ENCODE measurements at places on chromosomes 13 and 19.

- no peak for DNase-seq
Measured at GRCh38 chr19:38360351-38360750, 14.0 kb upstream of the PSMD8 start.

- DNase-seq: no peak
Measured at GRCh38 chr13:36666477-36667229, 7.2 kb upstream of the SERTM1 start.

- no peak for DNase-seq
Measured at GRCh38 chr13:26621731-26622401, 64.4 kb downstream of the WASF3 start.

GRCh38 chr19:16297575-16298178 is 26.9 kb upstream of the KLF2 start:
- no peak for DNase-seq

GRCh38 chr13:44259045-44260027 is 114.3 kb upstream of the SERP2 start:
- peak; percentile 98 for DNase-seq

DNA sequence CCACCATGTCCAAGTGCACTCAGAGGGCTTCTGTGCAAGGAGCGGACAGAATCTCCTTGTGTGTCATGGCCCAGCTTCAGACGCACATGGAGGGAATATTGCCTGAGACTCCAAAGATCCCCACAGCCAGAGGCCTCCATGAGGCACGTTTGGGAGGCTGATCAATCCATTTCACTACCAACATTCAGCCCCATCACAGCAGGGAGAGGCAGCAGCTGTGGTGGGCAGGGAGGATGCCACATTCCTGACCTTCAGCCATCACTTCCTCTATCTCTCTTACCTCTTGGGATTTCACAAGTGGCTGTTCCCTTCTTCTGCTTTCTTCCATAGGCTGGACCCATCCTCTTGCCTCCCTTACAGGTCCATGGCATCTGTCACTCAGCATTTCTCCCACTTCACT is 82.4 kb upstream of the MBNL2 start:
- no peak for DNase-seq

DNA sequence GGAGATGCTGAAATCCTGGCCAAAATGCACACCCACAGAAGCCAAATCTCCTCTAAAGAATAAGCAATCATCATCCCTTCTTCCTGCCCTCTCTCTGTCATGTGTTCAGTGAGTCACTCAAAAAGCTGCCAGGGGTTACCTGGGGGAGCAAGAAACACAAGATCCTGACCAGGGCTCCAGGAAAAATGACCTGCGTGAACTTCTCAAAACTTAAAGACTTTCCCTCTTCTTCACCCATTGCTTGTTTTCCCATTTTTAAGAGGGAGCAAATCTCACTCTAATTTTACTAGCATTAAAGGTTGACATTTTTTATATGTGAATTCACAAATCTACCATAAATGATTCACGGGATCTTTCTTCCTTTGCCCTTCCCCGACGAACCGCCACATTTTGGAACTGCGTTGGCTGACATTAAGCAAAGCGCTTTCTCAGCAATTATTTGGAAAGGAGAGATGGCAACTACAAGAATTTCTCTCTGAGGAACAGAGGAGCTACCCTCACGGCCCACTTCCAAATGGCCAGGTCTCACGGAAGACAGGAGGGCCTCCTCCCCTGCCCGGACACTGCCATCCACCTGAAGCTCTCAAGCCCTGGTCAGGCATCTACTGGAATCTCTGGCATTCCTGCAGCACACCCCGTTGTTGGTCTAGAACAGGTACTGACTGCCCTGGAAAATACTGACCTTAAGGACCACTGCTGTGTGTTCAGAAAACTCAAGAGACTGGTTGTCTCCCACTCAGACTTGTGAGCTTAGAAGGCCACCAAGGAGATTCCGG is 14.2 kb downstream of the TSHZ3 start:
- no peak for DNase-seq

DNA sequence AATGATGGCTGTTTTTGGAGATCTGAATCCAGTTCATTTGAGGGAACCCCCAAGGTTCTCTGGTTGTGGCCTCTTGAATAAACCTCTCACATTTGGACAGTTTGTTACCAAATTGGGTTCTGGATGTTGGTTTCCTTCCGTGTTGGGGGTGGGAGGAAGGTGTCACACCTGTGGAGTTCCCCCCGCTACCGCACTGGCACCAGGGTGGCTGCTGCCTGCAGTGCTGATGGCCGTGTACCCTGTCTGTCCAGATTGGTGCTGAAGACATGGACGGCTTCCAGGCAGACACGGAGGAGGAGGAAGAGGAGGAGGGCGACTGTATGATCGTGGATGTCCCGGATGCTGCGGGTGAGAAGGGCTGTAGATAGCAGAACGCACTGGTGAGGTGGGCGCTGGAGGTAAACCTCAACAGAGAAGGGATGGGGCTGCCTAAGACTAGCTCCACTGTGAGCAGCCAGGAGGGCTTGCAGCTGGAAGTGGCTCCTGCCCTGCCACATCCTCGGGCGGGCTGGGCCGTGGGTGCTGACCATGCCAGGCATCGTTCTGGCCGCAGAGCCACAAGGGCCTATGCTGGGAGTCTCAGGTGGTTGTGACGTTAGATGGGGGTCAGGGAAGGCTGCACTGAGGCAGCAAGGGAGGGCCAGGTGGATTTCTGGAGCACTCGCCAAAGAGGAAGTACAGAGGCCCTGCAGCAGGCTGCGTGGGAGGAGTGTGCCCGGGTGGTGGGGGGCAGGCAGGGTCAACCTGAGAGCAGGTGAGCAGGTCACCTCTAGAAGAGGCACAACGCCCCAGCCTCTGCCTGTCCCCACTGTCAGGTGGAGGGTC is 15.4 kb downstream of the UBXN6 start:
- no peak for DNase-seq

DNA sequence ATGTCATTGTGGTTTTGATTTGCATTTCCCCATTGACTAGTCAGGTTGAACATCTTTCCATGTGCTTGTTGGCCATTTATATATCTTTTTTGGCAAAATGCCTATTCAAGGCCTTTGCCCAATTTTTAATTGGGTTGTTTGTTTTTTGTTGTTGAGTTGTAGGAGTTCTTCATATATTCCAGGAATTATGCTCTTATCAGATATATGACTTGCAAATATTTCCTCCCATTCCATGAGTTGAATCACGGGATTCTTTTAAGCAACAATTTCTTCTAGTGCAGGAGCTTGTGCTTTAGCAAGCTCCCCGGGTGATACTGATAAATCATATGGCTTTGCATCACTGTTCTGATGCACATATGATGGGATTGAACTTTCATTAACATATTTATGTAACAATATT is 47.0 kb upstream of the FLT1 start:
- DNase-seq: no peak
